ENCODE measurements at places on chromosomes 6 and 20.

GRCh38 chr6:112245511-112246203 is 8.7 kb downstream of the LAMA4 start:
- no peak for DNase-seq

DNA sequence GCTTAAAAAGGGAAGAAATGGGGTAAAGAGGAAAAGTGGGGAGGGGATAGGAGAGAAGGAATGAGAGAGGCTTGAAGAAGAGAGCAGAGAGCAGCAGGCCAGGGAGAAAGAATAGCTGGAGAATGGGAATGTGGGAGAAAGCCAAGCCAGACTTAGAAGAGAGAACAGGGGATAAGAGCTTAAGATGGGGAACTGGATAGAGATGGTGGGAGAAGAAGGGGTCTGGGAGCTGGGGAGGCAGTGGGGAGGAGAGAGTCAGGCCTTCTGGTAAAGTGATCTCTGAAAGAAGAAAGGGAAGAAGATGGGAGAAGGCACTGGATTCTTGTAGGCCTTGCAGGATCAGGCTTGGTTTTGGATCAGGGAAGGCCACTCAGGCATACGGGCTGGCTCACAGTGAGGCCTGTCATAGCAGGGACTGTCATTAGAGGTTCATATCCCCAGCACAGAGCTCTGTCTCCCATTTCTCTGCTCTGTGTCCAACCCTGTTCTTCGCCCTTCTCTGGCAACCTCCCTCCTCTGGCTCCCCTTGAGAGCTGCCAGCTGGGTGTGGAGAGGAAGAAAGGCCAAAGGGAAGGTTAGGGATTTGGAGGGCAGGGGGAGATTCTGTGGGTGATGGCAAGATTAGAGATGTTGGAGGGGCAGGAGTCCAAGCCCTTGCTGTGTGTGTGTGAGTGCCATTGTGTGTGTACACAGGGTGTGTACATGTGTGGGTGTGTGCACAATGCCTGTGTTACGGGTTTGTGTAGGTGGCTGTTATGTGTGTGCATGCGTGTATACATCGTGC is 9.3 kb downstream of the SYNGAP1 start:
- DNase-seq, result no peak

DNA sequence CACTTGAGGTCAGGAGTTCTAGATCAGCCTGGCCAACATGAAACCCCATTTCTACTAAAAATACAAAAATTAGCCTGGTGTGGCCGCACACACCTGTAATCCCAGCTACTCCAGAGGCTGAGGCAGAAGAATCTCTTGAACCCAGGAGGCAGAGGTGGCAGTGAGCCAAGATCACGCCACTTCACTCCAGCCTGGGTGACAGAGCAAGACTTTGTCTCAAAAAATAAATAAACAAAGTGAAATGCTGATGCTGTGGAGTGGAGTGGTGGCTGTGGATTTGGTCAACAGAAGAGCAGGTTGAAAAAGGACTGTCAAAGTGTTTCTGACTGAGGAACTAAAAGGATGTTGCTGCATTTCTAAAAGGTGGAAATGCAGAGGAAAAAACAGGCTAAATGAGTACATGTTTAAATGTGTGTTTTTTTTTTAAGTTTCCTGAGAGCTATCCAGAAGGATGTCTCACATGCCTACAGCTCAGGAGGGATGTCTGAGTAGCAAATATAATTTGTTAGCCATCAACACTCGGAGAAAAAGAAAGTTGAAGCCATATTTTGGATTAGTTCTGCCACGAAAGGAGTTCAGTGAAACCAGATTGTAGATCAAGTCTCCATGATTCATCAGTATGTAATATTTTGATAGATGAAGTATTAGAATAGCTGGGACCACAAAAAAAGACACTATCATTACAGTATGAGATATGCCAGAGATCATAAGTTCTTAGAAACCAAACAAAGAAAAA is 621.1 kb upstream of the ADGRB3 start:
- no peak for DNase-seq

GRCh38 chr6:109082188-109082577 is 12.5 kb downstream of the SESN1 start:
- no peak for DNase-seq

DNA sequence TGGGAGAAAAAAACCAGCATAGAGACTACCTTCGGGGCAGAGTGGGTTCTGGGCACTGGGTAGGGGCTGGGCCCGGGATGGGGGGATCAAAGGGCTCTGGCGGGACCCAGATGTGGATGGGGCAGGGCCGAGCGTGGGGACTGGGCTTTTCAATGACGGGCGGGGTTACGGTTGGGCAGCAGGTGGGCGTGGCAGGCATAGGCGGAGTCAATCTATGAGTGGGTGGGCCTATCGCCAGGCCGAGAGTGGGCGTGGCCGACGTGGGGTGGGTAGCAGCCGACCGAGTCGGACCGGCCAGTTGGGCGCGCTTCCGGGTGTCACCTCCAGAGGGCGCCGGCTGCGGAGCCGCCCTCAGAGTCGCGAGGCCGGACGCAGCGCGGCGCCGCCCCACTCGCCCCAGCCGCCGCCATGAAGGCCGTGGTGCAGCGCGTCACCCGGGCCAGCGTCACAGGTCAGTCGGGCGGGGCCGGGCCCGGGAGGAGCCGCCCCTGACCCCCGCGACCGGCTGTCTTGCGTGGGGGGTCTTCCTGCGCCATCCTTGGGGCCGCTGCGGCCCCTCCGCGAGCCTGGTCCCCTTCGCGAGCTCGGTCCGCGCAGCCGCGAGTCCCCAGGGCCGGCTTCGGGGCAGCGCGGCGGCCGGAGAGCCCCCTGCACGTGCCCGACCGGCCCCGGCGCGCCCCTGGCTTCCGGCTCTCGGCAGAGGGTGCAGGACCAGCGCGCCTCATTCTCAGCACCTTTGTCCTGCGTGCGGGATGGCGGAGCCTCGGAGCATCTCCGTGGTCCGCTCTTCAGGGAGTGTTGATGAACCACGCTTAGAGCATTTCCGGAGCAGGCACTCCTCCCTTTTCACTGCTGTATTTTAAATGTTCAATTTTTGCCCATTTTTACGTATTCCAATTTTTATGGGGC is at the start of gene DTD1:
Gene DTD1, plus strand, starts transcription at position 390 of the 909 bp plus-strand sequence. Its CDS starts 19 bp downstream, at position 409.
- DNase-seq, result peak; percentile 66

GRCh38 chr6:29728173-29728874 is 5.1 kb downstream of the HLA-F start:
- no peak for DNase-seq

DNA sequence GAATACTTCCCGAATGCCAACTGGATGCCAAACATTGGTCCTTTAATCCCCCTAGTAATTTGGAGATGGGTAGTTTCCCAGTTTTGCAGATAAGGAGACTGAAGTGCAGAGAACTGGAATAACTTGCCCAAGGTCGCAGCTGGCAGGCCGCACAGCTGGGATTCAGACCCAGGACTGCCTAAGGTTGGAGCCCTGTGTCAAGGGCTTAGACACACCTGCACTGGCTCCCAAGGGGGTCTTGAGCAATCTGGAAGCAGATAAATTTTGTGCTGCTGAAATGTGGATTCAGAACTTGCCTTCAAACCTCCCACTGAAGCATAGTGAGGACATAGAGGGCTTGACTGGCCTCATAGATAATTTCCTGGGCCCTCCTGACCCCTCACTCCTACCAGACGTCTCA is 30.5 kb downstream of the FOXP4 start:
- DNase-seq, result no peak

DNA sequence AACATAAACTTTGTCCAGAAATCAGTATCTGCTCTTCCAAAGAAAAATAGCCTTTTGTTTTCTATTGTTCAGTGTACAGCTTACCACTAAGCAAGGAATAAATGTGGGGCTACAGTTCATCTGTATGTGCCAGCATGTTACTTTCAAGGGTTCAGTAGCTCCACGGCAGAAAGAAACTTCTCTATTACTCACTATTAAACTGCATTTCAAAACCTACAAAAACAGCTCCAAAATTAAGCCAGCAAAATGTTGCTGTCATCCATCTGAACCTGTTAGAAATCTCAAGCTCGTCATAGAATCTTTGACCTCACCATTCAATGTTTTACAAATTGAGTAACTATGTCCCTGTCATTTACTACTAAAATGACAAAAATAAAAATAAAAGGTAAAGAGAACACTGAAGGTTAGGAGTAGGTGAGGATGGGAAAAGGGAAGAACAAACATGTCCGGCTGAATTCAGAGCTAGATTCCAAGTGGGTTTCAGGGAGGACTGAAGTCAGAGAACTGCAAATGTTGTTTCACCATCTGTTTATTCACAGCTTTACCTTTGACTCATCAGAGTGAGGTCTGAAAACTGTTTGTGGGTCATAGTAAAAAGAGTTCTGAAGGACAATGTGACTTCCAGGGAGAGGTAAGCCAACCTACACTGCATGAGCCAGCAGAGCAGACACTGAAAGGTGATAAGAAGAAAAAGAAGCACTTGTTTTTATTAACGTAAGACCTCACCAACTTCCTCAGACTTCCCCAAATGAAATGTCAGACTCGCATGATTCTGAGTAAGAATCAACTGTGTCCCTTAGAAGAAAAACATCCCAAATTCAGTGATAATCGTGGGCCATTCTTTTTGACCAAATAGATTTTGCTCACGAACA is 62.0 kb downstream of the ATXN1 start:
- DNase-seq, result no peak

DNA sequence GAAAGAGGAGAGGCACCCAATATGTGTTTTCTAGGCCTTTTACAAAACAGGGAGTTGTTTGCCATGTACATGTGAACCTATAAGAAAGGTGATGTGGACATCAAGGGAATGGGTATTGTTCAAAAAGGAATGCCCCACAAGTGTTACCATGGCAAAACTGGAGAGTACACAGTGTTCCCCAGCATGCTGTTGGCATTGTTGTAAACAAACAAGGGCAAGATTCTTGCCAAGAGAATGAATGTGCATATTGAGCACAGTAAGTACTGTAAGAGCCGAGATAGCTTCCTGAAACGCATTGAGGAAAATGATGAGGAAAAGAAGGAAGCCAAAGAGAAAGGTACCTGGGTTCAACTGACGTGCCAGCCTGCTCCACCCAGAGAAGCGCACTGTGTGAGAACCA is 13.1 kb downstream of the QRSL1 start:
- no peak for DNase-seq

DNA sequence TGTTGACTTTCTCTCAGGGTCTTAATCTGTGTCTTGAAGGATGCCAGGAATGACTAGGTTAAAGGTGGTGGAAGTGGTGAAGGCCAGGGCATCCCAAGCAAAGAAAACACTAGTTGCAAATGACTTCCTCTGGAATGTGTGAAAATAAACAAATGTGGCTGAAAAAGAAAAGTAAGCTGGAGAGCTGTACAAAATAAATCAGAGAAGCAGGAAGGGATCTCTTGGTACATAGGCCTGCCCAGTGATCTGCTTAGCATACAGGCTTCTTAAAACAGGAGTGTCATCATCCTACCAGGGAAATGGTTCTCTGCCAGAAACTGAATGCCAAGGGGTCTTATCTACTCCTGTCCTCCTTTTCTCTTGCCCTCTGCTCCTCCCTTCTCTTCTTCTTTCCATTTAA is 1616.0 kb downstream of the KHDRBS2 start:
- DNase-seq, result no peak

GRCh38 chr6:107787589-107787960 is 36.5 kb downstream of the SCML4 start:
- no peak for DNase-seq

- DNase-seq, result no peak
Observed at GRCh38 chr6:142380626-142381025, 78.8 kb downstream of the ADGRG6 start.

DNA sequence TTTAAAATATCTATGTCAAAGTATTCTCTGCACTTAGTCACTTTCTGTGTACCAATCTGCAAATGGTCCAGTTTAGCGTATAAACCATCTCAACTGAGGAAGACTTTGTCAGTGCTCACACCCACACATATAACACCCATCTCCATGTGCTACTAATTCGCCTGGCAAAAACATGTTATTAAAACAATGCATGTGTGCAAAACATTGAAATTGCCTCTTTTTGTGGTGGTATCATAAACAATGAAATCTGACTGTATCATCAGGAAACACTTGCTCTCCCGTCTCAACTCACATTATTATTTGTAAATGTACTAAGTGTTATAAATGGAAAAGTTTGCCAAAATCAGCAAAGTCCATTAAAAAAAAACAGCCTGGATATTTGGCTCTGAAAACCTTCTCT is 105.9 kb upstream of the FOXC1 start:
- DNase-seq, result no peak
